Caudate nucleus (tissue), 63 donors: ENCODE measurements at places on chromosomes 2 and 18.

DNA sequence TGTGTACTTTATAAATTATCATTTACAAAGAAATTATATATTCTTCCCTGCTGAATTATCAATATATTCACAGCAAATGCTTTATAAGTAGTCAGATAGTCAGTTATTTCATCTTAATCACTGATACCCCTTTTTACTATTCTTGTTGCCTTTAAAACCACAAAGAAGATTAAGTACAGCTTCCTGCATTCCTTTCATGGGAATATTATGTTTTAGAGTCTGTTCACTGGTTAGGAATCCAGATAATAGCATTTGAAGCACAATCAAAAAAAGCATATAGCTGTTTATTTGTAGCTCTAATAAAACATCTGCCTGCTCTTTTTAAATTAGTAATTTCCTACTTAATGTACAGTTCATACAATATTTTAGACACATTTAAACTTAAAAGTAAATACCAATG is 508.9 kb downstream of the FBXO15 start:
- no peak for DNase-seq

DNA sequence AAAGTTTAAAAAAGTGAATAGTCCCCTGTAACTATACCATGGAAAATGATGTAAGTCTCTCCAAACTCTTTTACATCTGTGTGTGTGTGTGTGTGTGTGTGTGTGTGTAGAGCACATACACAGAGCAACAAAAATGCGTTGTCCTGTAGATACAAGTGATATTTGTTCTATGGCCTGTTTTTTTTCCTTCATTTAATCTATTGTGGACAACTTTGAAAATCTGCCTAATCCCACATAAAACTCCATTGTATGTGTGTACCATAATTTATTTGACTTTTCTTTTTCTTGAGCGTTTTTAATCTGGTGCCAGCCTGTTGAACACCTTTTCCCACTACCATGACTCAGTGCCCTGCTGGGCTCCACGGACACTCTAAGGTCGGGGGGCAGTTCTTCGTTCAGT is 52.3 kb upstream of the ELOA2 start:
- no peak for DNase-seq

- no peak for DNase-seq
These were observed 54.5 kb downstream of the RASGRP3 start for GRCh38 chr2:33530690-33531548.

DNA sequence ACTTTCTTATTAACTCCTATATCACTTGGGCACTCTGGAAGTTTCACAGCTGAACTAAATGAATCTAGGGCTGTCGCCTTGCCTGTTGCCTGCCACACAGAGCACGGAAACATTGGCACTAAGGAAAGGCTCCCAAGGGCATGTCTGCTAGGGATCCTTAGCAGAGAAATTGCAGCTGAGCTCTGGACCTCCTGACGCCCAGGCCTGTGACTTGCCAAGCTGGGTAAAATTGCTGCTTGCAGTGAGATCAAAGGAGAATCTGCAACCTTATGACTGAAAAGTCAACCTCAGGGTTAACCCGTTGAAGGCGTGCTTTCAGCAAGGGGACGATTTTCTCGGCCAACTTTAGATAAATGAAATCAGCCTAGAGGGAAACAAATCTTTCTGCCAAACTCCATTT is 189.8 kb downstream of the NCK2 start:
- no peak for DNase-seq

- no peak for DNase-seq
These were observed 86.9 kb upstream of the LMAN1 start for GRCh38 chr18:59446012-59446411.
